ENCODE measurements at places on chromosomes 6 and 20.

DNA sequence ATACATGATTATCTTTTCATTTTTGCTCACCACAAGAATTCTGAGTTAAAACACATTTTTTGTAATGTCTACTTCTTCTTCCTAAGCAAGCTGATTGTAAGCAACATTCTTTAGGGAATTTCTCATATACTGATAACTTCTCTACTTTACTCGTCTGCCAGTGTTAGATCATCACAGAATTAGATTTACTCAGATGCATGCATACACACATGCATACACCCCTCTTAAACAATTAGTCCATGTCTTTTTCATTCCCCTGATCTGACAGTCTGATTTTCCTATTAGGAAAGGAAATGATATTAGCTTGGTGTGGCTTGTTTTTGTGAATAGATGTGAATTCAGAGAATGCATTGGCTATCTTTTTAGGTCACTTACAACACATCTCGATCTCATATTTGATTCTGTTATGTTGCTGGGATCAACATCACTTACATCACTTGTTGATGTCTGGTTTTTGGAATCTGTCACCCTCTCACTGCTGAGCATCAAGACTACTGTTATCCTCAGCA lies 91.4 kb downstream of the FIG4 start:
- DNase-seq = no peak

GRCh38 chr6:110534731-110535492 lies 58.5 kb upstream of the SLC22A16 start:
- DNase-seq = no peak

- no peak for DNase-seq
Measured at GRCh38 chr20:63366390-63367365, 5.5 kb upstream of the CHRNA4 start.

- no peak for DNase-seq
Measured at GRCh38 chr6:2893281-2893680, 9.8 kb downstream of the SERPINB9 start.

- DNase-seq = peak; percentile 46
Measured at GRCh38 chr20:23407781-23408464, 13.4 kb downstream of the NAPB start.
